ENCODE measurements at places on chromosomes 3 and 15.

DNA sequence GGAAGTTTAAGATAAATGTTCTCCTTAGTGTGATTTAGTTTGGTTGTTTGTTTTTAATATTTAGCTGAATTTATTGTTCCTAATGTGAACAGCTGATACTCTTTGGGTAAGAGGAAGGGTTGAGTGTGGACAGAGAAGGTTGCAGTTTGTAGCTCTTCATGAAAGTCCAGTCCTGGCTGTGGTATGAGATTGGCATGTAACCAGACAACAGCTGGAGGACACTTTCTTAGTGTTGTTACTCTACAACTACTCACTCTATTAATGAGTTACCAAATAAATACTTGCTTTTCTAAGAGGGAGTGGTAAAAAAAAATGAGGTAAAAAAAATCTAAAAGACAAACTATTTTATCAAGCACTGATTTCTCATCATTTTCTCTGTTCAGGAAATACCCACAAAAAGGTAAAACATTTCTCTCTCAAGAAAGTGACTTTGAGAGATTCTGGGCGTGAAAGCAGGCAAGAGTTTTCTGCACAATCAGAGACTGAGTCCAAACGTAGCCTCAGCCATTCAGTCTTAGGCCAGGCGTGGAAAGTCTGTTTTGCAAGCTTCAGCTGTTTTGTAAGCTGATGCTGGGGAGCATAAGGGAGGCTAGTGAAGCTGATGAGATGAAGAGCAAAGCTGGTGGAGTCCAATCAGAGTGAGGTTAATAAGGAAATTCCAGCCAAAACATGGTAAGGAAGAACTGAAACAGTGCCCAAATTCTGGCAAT is 138.5 kb upstream of the ARPP21 start:
- no peak overlapping the region for H3K27ac ChIP-seq
- H3K36me3 ChIP-seq: no peaks in the 10 kb centered on the region
- H3K4me1 ChIP-seq: no peaks in the 10 kb centered on the region
- H3K4me3 ChIP-seq: no peak overlapping the region
- no peak for DNase-seq

DNA sequence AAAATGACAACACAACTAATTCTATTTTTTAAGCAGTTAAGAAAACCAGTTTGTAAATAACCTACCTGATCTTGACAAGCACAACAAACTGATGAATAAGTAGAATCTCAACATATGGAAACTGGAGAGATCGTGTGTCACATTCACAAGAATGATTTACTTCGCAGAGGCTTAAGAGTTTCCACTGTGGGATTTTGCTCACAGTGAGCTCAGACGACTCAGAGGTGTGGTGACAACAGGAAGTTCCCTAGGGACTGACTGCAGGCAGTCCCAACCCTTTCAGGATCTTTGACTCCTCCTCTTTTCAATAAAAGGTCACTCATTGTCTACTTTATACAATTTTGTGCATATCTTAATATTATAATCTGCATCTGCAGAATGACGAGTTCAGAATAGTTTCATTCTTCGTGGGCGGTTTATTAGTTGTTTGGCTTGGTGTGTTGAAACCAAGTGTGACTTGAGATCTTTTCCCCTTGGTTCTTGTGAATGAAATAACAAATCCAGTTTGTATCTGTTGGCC is at the start of gene LIPH:
Gene LIPH (minus strand): TSS at position 231 of the 520 bp plus-strand sequence. CDS start 117 bp downstream, at position 114.
- no peaks in the 10 kb centered on the region for H3K27me3 ChIP-seq
- H3K36me3 ChIP-seq: no peaks in the 10 kb centered on the region
- H3K27ac ChIP-seq: no peak within 1 kb of the TSS
- no peak for DNase-seq
- H3K4me1 ChIP-seq: no peaks in the 10 kb centered on the region
- no peak within 1 kb of the TSS for H3K4me3 ChIP-seq

- DNase-seq: no peak
- H3K4me1 ChIP-seq: no peaks in the 10 kb centered on the region
- H3K36me3 ChIP-seq: no peaks in the 10 kb centered on the region
- no peak overlapping the region for H3K4me3 ChIP-seq
- no peaks in the 10 kb centered on the region for H3K27me3 ChIP-seq
These were observed 63.1 kb downstream of the POLQ start for GRCh38 chr3:121482660-121483059.

GRCh38 chr3:68256635-68257223 is 602.3 kb upstream of the SUCLG2 start:
- no peaks in the 10 kb centered on the region for H3K27me3 ChIP-seq
- peak; percentile 62 for DNase-seq
- H3K4me3 ChIP-seq: no peak overlapping the region
- peaks cover 3% of the 10 kb centered on the region for H3K36me3 ChIP-seq
- no peak overlapping the region for H3K27ac ChIP-seq

DNA sequence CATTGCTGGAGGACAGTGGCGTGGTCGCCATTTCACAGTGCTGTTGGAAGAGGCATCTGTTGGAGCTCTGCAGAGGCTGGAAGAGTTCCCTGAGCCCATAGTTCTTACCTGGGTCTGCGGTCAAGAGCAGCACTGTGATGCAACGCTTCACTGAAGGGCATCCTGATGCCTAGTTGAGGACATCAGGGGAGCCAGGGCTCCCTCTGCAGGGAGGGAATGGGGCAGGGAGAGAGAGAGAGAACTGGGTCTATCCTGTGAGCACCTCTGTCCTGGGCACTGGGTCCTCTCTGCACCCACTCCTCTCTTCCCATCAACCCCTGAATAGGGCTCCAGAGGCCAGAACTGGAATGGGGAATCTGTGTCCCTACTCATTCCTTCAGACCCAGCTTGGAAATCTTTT is 23.9 kb upstream of the MOBP start:
- H3K27me3 ChIP-seq: no peaks in the 10 kb centered on the region
- no peak overlapping the region for H3K4me3 ChIP-seq
- peaks cover 3% of the 10 kb centered on the region for H3K4me1 ChIP-seq
- DNase-seq: no peak

Data from naive thymus-derived CD8-positive, alpha-beta T cell (primary cell).